Right ventricle myocardium inferior (tissue), 1 donor: ENCODE measurements at places on chromosomes 12 and 14.
A peak's percentile ranks its signal among the peaks of the same experiment; 100 is the strongest.

- DNase-seq: no peak
Measured at GRCh38 chr12:114864837-114865551, 181.0 kb upstream of the TBX3 start.

DNA sequence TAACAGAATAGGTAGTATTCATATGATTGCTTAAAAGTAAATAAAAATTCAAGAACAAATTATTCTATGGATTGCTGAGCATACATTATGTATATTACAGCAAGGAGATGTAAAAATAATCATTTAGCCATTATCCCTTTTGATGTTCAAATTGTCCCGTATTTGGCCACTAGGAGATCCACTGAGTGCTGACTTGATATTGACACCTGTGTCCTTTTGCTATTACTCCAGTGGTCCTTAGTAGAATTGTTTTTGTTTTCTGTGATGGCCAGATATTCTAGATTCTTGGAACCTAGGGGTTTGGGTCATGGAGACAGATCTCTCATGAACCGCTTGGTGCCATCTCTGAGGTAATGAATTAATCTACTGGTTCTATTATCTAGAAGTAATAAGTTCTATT, 16.8 kb downstream of the ERO1A start:
- no peak for DNase-seq

DNA sequence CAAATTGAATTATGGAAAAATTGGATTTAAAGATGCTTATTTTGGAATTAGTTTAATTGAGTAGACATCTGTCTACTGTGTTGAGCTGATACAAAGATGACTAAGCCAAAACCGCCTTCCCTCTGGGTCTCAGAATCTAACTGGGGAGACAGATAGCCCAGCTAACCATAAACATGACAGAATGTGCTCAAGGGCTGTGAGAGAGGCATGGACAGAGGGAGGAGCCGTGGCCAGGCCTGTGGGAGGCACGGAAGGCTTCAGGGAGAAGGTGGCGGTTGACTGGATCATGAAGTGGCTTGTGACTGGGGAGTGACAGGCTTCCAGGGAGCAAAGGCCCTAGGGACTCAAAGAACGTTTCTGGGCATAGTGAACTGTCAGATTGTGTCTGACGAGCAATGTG, 74.6 kb downstream of the DACT1 start:
- no peak for DNase-seq

GRCh38 chr14:104062281-104062680, 23.2 kb upstream of the ASPG start:
- no peak for DNase-seq

- no peak for DNase-seq
Measured at GRCh38 chr12:24764712-24765111, 184.2 kb downstream of the BCAT1 start.

GRCh38 chr14:74841230-74842207, 34.4 kb downstream of the PROX2 start:
- DNase-seq: no peak

GRCh38 chr14:89036371-89036770, 211.9 kb downstream of the TTC8 start:
- no peak for DNase-seq

- DNase-seq: no peak
Measured at GRCh38 chr12:904010-904414, 45.5 kb downstream of the RAD52 start.

DNA sequence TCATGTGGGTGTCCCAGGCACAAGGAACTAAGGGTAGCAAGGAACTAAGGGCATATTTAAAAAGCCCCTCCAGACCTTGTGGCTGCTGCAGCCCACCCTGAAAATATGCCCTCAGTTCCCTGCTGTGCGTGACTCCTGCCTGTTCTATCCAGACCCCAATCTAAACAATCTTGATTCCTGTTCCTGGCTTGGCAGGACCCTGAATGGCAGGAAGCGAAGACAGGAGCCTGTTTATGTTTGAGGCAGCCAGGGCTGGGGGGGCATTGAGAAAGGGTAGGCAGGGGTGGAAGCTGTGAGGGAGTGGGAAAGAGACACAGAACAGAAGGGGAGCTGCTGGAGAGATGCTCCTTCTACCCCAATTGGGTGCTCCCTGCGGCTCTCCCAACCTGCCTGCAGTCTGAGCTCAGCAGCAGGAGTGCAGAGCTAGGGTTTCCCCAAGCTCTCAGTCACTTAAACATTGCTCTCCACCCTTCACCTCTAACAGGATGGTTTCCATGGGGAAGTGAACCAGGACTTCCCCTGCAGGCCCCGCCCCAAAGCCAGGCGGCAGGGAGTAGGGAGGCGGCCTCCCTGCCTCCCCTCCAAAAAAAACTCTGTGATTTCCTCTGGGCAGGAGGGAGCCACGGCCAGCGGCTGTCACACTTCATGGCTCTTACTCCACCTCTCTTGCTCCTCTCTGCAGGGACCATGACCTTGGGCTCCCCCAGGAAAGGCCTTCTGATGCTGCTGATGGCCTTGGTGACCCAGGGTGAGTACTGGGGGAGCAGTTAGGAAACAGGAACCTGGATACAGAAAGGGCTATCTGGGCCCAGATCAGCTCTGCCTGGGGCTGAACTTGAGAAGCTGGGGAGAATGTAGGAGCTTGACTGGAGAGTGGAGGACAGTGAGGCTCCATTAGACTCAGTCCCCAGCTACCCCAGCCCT, 4.7 kb downstream of the ACVRL1 start:
- DNase-seq: peak; percentile 85
